Tongue (tissue), 3 donors: ENCODE measurements at places on chromosomes 6 and 20. TPM values are rescaled to one million over a fixed set of nuclear protein-coding genes. Genes with fewer than 3 reads are reported as not detected.
A peak's percentile ranks its signal among the peaks of the same experiment; 100 is the strongest.

DNA sequence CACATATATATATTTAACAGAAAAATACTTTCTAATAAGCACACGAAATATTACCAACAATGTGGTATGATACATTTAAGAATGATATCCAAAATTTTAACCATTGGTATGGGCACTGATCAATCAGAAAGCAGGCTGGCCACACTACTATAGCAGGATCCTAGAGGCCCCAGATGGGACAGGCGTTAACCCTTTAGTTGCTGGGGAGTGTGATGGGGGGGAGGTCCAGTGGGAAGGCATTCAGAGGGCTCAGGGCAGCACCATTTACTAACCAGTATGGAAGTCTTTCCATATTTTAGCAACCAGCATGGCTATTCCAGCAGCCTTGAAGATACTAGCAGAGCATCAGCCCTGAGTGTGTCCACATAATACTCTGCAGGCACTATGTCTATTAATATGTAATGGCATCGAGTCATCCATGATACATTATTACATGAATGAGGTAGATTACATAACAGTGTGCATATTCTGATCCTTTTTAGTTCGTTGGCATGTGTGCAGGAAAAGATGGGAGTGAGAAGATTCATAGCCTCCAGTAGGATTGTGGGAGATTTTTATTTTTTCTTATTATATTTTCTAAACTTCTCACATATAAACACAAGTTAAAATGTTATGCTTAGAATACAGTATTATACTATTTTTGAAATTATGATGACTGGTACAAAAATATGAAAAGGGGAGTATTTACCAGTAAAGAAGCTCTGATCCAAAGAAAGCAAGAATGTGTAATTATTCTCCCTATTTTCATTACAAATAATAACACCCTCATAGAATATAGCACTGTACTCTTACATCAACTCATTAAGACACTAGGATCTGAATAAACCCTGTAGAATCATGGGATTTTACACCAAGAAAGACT is 78.9 kb downstream of the FAM217A start:
- no peak for DNase-seq

DNA sequence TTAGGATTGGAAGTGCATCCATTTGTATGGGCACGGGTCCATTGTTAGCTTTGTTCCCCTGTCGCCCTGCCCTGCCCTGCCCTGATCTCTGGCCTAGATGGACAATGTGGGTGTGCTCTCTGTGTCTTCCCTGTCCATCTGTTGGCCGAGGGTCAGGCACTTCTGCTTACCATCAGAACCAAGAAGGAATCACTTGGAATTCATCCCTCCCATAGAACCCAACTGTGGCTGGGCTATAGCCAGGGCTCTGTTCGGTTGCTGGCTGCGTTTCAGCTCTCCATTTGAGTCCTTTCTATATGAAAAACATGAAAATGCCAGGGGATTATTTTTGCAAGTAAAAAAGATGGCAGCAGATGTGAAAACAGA is 26.6 kb upstream of the TULP4 start:
- DNase-seq: peak; percentile 75

GRCh38 chr20:1807394-1807793 is 87.8 kb upstream of the SIRPA start:
- no peak for DNase-seq

GRCh38 chr6:14276667-14277404 is 159.3 kb downstream of the CD83 start:
- no peak for DNase-seq

GRCh38 chr6:83884523-83884922 is 25.0 kb downstream of the CYB5R4 start:
- DNase-seq: peak; percentile 75

DNA sequence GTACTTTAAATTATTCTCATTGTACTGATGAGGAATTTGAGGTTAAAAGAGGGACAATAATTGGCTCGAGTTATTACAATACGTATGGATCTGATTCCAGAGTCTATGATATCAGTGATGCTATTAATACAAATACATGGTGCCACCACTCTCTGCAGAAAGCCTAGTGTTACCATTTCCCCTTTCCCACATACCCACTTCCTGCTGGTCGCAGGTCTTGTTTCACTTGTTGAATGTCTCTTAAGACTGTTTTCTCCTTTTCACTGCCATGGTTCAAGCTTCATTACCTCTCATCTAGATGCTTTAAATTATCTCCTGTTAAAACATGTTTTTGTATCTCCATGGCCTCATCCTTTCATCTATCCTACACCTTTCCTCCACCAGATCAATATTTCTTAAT is 62.0 kb downstream of the FHL5 start:
- DNase-seq: no peak

GRCh38 chr20:1893721-1894470 is 1.3 kb upstream of the SIRPA start:
- no peak for DNase-seq

DNA sequence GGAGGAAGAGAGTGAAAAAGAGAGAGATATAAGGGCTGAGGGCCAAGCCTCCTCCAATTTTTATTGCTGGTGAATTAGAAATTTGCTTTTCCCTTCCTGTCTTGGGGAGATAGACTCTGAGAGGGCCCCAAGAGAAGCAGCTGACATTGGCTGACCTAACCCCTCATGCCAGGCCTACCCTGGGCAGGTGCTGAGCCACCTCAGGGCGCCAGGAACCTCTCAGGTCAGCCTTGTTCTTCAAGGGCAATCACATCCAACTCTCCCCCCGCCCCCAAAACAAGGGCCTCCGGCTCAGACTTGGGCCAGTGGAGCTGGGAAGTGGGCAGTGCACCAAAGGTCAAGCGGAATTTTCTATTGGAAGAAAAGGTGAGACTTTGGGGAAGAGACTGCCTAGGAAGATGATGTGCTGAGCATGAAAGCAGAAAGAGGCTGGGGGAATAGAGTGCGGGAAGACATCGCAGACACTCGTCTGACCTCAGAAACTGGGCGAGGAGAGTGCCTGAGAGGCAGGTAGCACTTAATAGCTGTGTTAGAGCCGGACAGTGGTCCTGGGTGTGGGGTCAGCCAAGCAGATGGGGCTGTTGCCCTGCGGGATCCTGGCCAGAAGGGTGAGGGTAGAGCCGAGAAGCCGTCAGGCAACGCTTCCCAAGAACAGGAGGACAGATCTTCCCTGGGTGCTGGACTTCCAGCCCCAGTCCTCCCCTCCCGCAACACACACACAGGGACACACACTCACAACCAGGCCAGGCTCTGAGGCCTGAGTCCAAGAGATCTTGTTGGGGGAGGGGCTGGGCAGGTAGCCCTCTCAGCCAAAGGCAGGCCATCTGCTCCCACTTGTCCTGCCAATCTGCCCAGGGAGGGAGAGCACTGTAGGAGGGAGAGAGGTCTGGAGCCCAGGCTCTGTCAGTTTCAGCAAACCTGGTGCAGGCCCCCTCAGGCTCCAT is 3.7 kb upstream of the FASTKD5 start:
- DNase-seq: no peak

DNA sequence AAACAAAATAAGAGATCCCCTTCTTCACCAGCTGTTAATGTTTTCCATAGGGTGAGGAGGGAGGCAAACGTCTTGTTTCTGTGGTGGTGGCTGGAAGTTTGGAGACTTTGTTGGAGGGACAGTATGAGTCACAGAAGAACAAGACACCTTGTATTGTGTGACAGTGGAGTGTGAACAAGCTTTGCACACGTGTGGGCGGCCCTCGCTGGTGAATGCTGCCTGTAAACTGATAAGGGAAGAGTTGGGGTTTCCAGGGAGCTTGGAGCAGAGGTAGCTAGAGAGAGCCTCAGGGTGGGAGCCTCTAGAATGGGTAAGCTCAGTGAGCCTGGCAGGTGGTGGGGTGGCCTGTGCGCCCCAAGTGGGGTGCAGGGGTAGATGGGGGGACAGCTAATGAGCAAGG is 78.3 kb downstream of the ZDHHC14 start:
- no peak for DNase-seq

DNA sequence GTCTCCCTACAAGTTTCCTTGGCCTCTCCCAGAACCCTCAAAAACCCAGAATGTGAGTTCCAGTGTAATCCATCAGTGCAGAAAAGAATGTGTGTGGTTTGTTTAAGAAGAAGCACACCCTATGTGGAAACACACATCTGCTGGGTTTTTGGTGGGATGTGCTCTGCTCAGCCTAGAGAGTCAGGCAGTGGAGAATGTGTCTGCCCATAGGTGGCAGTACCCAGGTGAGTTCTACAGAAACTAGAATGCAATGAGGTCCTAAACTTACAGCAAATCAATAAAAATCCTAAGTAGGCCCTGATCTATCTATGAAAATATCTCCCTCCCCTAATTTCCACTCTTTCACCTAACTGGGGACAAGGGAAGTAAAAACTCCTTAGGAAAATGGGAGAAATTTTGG is 437.3 kb downstream of the DHX35 start:
- DNase-seq: no peak

DNA sequence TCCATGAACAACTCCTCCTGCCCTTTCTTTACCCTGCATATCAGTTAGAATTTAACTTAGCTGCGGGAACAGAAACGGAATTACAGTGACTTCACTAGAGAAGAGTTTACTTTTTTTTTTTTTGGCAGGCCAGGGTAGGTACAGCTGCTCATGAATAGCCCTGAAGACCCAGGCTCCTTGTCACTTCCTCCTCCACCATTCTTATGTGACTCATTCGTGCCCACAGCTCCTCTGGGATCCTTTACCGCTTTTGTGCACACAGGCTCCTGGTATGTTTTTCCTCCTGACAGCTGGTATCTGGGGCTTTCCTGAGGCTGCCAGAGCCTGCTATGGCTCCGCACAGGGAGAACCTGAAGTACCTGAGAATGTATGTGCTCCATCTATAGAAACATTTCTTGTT is 3.9 kb upstream of the KCNS1 start:
- DNase-seq: no peak

GRCh38 chr6:149012040-149012545 is 265.3 kb downstream of the UST start:
- DNase-seq: peak; percentile 52

DNA sequence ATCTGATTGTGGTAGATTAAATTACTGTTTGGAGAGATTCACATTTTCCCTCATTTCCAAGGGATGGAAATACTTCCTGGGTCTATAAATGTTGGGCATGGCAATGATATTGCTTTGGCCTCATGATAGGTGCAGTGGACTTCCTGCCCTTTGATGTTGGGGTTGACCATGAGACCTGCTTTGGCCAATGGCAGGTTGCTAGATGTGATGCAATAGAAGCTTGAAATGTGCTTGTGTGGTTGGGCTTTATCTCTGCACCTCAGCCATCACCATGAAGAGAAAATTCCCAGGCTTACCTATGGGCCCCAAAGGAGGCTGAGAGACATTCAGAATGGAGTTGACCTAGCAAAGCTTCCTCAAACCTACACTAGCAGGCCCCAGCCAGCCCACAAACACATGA is 69.4 kb downstream of the SLC22A3 start:
- DNase-seq: no peak

DNA sequence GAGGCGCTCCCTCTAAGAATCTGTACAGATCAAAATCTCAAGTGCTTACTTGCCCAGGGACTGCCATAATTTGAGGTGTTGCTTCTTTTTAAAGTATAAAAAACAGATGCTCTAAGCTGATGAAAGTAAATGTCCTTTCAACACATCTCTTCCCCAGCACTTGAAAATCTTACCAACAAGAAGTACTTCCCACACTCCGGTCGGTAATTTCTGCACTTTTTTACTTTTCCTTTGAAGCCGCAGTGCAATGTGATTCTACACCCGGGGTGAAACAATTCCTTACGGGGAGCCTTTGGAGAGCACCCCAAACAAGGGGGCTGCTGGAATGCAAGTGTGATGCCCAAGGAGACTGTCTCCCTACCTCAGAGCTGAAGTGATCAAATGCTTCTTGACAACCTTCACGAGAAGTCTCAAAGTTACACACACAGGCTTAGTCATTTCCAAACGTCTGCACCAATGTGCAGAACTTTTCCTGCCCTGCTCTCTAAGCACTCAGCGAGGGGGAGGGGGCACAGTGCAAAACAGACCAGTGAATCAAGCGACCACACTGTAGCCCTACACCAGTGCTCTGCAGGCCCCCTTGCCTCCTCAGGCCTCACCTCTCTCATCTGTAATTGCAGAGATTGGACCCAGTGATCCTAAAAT is 56.7 kb downstream of the ATXN1 start:
- no peak for DNase-seq

- DNase-seq: no peak
Measured at GRCh38 chr6:112618849-112619248, 271.7 kb downstream of the RFPL4B start.

Gene ZSCAN23
- 7.3 TPM for total RNA-seq

Gene ELOVL2
- total RNA-seq: 1.4 TPM

Gene TMEM242
- 8.2 TPM for total RNA-seq

Gene VSX1
- not detected for total RNA-seq

Gene CLPSL1
- total RNA-seq: not detected
